Fibroblast of skin of left biceps (primary cell): ENCODE measurements at places on chromosomes 13 and 19.

DNA sequence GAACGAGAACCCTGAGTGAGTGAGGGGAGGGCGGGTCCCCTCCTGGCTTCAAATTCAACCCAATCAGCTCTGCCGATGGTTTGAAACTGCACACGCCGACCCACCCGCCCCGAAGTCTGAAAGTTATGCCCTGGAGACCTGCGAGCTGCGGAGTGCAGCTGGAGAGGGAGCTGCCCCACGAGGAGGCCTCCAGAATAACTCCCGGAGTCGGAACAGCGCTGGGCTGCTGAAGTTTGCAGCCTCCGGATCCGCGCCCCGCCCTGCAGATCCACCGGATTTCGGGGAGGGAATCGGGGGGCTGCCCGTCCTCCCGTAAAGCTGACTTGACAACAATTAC lies 7.0 kb downstream of the POU4F1 start:
- DNase-seq, result no peak

- DNase-seq, result peak; percentile 89
Observed at GRCh38 chr19:32373585-32374295, 28.3 kb downstream of the ZNF507 start.

- no peak for DNase-seq
Observed at GRCh38 chr13:77415253-77416071, 88.6 kb upstream of the MYCBP2 start.

DNA sequence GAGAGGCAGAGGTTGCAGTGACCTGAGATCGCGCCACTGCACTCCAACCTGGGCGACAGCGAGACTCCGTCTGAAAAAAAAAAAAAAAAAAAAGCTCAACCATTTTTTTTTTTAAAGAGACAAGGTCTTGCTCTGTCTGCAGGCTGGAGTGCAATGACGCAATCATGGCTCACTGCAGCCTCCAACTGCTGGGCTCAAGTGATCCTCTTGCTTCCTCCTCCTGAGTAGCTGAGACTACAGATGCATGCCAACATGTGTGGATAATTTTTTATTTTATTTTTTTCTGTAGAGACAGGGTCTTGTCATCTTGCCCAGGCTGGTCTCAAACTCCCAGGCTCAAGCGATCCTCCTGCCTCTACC lies 10.3 kb downstream of the EHD2 start:
- peak; percentile 70 for DNase-seq

DNA sequence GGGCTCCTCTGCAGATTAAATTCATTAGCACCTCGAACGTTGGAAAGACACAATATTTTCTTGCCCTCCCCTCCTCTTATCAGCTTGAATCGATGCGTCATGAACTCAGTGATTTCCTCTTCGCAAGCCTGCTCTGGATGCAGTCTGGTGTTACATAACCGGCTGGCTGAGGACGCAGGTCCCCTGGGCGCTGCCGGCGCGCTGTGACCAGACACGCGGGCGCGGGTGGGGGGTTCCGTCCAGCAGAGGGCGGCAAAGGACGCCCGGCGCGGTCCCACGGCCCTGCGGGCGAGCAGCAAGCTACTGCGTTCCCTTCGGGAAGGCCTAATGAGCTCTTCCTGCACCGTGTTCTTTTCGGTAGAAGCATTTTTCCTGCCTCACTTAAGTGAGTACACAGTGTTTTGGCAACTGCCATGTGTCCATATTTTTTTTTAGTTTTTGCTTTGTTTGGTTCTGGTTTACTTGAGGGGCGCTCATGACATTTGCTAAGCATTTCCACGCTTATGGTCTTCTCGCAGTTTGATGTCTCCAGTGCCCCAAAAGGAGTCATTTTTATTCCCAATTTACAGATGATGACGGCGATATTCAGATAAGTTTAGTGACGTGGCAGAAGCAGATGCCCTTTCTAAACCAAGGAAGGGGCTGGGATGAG lies 112.2 kb upstream of the MBNL2 start:
- DNase-seq, result peak; percentile 64

DNA sequence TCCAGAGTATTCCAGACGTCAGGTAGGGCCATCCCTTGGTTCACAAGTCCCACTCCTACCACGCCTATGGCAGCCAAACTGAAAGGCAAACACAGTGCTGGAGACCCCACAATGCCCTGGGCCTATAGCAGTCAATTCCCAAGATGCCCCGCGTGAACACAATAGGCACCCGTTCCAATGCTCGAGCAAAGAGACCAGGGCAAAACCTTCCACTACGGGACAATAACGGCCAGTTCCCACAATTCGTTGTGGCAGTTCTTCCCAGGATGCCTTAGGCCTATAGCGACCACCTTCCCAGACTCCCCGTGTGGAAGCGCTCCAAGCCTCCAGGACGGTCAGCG lies 538 bp downstream of the ZNF428 start:
- no peak for DNase-seq

GRCh38 chr13:23960566-23961156 lies 63.4 kb upstream of the C1QTNF9B start:
- DNase-seq, result no peak

GRCh38 chr13:84118839-84119409 lies 236.7 kb upstream of the SLITRK1 start:
- no peak for DNase-seq

DNA sequence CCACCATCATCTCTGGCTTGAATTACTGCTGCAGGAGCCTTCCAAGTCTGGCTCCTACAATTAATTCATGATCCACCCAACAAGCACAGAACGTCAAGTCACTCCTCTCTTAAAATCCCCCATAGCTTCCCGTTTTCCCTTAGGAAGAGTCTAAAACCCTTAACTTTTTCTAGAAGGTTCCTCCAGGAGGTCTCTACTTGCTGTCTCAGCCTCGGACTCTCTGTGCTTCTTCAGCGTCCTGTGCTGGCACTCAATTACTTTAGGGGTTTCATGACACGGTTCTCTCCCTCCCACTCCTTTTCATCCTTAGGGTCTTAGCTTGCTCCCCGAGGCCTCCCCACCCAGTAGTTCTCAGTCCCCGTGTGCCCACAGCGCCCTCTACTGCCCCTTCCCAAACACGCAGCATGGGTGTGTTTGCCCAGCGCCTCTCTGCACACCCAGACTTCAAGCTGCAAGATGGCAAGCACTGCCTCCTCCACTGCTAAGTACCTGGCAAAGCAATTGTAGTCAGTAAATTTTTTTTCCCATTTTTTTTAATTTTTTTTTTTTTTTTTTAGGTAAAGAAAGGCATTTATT lies 25.8 kb upstream of the MAP3K10 start:
- no peak for DNase-seq

DNA sequence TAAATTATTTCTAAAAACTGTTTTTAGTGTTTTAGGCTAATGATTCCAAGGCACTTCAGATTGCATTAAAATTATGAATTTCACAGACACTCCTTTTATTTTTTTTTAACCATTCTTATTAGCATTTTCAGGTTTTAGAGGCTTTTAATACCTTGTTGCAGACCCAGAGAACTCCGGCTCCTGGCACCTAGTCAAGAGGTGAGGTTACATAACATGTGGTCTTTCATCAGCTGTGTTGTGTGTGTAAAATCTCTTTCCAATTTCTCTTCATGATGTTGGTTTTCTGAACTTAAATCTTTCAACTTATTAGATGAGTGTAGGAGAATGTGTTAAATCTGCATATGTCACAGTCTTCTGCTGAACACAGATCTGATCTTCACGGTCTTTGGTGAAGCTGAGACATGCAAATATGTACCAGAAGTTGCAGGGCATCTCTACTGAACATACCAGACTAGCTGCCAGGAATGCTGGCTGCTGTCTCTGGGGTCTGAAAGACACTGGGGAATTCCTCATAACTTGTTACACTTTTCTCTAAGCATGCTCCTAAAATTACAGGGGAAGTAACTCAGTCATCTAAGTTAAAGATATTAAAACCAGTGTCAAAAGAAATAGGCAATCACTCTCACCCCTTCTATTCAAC lies 1165.3 kb downstream of the EFNB2 start:
- no peak for DNase-seq
